Cardiac fibroblast (primary cell): ENCODE measurements at places on chromosomes 11 and 22.

DNA sequence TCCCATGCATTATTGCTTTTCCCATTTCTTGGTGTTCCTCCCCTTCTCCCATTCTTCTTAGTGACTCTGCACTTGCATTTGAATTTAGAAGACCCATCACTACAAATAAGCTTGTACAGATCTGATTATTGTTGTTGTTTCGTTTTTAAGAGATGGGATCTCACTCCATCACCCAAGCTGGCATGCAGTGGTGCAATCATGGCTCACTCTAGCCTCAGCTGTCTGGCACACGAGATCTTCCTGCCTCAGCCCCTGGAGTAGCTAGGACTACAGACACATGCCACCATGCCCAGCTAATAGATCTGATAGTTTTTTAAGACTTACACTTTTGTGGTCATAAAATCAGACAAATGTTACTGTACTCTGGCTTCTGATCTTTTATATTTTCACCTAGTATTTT is 252.1 kb downstream of the DDX10 start:
- no peak for DNase-seq

DNA sequence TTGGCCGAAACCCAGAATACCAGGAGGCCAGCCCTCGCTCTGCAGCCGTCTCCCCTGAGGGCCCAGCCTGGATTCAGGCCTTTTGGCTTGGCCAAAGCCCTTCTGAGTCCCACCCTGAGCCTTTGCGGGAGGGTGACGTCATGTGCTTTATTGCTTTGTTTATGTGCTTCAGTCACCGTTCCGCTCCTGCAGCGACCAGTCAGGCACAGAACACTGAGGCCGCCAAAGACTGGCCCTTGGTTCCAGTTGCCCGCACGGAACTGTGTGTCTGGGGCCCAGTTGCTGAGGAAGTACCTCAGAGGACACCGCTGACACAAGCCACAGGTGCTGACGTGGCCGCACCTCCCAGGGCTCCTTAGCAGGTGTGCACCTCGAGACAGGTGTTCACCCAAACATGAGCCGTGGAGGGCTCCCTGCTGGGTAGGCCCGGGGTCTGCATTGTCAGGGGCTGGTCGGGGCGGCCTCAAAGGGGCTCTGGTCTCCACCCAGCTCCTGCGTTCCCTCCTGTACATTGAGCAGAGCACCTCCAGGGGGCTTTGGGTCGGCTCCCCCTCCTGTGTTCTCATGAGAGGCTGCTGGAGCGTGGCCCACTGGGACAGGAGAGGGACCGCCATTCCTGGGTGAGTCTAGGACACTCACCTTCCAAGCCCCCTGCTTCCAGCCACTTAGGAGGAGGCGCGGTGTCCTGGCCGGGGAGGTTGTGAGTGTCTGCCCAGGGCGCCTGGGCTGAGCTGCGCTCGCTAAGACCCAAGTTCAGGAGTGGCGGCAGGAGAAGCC is 376.8 kb downstream of the TBC1D22A start:
- no peak for DNase-seq

- no peak for DNase-seq
These were observed 33.8 kb upstream of the MUC5AC start for GRCh38 chr11:1123970-1124369.

GRCh38 chr11:120089036-120090001 is 48.6 kb downstream of the TRIM29 start:
- DNase-seq, result no peak

- DNase-seq, result no peak
These were observed 35.5 kb upstream of the KRTAP5-7 start for GRCh38 chr11:71491531-71491930.

- DNase-seq, result no peak
These were observed 782 bp upstream of the OSBPL5 start for GRCh38 chr11:3165916-3166267.

GRCh38 chr11:83976086-83976485 is 689.9 kb upstream of the CCDC90B start:
- DNase-seq, result no peak
